DMS79 treated with DMSO at 0.1 percent for 48 hours (cell line): ENCODE measurements at places on chromosomes 16 and 17.
A peak's percentile ranks its signal among the peaks of the same experiment; 100 is the strongest.

- no peak for DNase-seq
Measured at GRCh38 chr16:67341250-67341649, 14.6 kb downstream of the LRRC36 start.

DNA sequence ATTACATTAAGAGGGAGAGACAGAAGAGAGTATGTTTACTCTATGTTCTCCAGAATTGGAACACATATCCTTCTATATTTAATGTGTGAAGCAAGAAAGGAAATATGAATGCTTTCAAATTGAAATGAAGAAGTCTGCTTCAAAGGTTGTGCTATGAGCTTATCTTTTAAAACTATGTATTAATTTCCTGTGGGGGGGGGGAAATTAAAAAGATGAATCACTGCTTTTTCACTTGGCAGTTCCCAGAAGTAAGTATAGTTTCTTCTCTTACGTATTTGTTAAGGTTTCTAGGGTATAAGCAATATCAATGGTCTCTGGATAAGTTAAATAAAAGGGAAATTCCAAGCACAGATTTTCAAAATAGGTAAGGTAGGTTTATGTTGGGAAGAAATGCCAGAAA is 7.0 kb downstream of the TERF2 start:
- DNase-seq: no peak

- DNase-seq: peak; percentile 59
Measured at GRCh38 chr16:16861546-16861945, 482.6 kb downstream of the NPIPA7 start.

DNA sequence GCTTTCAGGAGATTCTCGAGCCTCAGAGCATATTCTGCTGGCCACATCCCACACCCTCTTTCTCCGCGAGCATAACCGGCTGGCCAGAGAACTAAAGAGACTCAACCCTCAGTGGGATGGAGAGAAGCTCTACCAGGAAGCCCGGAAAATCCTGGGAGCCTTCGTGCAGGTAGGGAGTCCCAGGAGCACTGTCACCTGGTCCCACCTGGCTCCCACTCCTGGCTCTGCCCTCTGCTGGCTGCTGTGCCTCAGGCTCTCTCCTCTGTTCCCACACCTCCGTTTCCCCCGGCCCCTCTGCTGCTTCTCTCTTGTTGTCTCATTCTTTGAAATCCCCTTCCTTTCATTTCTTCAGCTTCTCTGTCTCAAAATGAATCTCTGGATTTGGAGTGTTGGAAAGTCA is 16.4 kb downstream of the LPO start:
- no peak for DNase-seq

- DNase-seq: no peak
Measured at GRCh38 chr17:67605256-67605912, 112.4 kb upstream of the NOL11 start.

GRCh38 chr17:32523017-32523680 is 36.4 kb downstream of the CDK5R1 start:
- peak; percentile 43 for DNase-seq

GRCh38 chr17:65311261-65311660 is 174.1 kb downstream of the RGS9 start:
- no peak for DNase-seq

DNA sequence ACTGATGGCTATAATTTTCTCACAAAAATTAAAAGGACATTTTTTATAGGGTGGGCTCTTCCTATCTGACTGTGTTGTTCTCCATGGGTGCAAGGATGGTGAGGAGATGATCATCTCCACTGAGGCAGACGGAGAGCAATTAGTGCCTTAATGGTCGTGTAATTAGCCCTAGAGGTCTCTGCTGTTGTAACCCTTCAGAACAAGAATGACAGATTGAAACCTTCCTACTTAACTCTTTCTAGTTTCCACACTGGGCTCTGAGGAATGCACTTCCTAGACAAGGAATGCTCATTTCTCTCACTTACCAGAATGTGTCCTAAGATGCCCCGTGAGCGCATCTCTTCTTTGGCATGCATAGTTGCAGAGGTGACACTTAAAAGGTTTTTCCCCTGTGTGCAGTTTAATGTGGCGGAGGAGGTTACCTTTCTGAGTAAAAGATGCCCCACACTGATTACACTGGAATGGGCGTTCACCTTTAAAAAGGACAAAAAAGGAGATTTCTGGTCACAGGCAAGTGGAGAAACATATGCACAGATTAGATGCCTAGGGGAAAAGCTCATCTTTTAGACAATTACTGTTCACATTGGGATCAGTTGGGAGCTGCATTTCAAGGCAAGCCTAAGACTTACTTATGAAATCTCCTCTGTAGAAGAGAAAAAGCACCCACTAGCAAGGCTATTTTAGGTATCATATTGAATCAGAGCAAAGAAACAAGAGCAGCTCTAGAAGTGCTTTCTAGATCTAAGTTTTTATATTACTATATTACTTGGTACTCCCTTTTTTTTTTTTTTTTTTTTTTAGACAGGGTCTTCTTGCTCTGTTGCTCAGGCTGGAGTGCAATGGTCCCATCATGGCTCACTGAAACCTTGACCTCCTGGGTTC is 53.6 kb downstream of the GRB7 start:
- no peak for DNase-seq

DNA sequence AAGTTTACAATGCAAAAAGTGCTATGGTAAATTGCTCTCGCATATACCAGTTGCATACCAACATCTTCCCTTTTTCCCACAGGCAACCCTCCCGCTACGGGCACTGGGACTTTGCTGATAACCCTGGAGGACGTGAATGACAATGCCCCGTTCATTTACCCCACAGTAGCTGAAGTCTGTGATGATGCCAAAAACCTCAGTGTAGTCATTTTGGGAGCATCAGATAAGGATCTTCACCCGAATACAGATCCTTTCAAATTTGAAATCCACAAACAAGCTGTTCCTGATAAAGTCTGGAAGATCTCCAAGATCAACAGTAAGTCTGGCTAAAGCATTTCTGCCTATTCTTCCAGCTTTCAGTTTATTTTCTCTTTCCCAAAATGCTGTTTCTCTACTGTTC is 27.9 kb upstream of the HSBP1 start:
- DNase-seq: no peak

- DNase-seq: peak; percentile 57
Measured at GRCh38 chr16:13961099-13961811, 41.3 kb downstream of the ERCC4 start.

- no peak for DNase-seq
Measured at GRCh38 chr16:88721236-88721635, 14.9 kb downstream of the CTU2 start.

DNA sequence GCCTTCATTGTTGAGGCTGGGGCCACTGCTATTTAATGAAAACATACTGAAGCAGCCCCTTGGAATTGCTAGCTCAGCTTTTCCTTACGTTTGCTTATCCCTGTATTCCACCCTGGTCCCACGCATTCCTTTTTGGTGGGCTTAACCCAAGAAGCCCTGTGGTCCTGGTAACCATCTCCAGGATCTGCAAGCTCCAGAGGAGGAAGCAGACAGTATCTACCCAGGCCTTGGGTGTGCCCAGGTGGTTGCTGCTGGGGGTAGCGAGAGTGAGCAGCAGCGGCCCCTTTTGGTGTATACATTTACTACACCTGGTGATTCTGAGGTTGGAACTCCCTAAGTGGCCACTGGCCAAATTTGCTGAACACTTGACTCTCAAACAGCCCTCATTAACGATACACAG is 97.7 kb downstream of the CBLN1 start:
- peak; percentile 9 for DNase-seq

DNA sequence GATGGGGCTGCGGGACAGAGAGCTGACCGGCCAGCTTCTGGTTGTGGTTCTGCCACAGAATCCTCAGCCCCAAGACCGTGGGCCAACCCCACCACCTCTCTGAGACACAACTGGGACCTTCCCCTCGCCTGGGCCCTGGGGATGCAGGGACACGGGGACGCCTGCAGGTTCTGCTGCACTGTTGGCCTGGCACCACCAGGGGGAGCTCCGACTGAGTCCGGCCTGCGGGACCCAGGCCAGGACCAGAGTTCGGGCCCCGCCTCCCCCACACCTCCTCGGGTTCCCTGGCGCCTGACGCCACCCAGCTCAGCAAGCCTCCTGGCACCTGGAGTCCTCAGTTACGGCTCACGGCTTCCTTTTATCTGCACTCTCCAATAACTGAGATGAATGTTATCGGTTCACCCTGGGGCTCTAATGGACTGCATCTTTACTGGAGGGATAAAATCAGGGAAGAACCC is 27.3 kb downstream of the TBC1D16 start:
- DNase-seq: peak; percentile 81

- DNase-seq: no peak
Measured at GRCh38 chr16:3879887-3880564, 487 bp downstream of the CREBBP start.

GRCh38 chr17:55303701-55304145 is 39.0 kb downstream of the HLF start:
- no peak for DNase-seq

DNA sequence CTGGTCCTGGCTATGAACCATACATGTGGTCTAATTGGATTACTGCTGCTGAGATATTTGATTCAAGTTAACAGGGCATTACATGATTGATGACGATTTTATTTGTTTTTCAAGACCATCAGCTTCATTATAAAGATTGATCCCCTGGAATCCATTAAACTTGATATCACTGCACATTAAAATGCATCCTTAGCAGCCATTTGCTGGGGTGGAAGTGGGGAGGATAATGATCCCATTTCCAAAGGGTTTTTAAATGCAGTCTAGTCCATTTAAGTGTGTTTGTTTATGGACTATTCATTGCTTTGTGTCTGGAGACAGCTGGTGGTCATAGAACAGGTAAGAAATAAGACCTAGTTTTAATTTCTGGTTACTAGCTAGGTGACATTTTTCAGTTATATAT is 40.9 kb downstream of the ADAMTS18 start:
- DNase-seq: no peak

DNA sequence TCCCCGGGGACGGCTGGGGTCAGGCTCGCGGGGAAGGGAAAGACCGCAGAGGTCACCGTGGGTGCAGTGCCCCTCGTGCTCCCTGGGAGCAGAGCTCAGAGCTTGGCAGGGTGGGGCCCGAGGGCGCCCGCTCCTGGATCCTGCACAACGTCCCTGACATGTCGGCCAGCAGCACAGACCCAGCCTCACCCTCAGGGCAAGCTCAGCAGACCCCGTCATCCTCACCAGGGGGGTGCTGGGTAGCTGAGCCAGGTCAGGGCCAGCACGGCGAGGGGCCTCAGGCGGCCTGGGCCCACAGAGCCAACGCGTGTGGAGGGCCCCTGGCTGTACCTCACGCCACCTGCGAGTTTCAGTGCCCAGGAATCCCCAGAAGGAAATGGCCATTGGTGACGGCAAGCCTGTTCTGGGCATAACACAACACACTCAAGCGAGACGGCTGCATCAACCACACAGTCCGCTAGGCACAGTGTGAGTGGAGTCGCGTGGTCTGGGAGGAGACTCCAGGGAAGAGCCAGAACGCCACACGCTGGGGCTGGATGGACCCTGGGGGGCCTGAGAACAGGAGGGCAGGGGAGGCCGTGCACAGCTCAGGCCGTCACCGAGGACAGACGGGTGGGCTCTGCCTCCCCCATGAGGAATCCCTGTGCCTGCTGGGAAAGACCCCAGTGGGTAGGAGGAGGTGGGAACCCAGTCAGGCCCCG is 60.3 kb downstream of the ZNF778 start:
- DNase-seq: no peak

DNA sequence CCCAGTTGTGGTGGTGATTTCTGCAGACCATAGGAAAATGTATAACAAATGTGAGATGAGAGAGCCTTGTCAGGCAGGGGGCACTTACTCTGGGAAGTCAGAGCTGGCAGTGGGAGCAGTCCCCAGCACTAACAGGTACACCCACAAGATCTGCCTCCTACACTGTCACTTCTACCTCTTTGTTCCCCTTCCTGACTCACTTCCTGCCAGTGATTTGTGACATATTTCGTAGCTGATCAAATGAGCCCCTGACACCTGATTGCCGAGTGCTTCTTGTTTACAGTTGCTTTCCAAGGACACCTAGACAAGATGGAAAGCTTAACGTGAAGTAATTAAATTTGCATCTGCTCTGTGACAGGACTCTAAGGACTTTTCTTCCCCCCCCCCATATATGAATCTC is 40.5 kb downstream of the FTO start:
- DNase-seq: no peak

DNA sequence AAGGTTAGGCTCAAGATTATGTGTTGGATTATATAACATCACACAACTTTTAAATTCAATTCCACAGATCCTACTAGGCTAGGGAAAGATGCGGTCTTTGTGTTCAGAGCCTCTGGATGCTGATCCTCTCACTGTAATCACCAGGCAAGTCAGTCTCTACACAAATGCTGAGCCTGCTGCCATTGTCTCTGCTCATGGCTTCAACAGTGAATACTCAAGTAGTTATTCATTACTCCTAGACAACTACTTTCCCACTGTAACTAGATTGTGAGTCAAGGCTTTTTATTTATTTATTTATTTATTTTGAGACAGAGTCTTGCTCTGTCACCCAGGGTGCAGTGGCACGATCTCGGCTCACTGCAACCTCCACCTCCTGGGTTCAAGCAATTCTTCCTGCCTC is 15.8 kb upstream of the NDUFAB1 start:
- no peak for DNase-seq

DNA sequence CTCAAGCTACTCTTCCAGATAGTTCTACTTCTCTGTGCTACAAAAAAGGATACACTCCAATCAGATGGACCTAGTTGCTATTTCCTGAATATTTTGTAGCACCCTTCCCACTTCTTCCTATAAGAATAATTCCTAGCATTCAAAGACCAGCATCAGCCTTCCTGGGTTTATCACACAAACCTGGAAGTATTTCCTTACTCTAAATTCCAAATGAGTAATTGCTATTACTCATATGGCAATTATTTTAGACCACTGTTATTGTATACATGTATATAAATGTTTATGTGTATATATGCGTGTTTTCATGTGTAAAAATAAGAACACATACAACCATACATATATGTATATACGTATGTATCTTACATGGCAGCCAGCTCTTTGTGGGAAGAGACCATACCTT is 130.6 kb downstream of the MYO1D start:
- no peak for DNase-seq

DNA sequence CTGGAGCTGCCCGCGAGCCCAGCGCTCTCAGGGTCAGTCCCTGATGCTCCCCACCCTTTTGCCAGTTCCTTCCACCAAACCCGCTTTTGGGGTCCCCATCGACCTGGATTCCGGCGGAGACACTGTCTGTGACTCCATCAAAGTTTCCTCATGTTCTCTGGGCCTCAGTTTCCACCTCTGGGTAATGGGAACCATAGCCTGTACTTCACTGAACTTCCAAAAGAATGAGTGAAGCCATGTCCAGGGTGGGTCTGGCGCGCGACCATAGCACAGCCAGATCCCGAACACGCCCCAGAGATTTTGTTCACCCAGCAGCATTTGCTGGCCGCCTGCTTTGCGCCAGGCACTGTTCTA is 327 bp downstream of the SDR42E2 start:
- DNase-seq: no peak
